Pulmonary artery endothelial cell (primary cell): ENCODE measurements at places on chromosomes 3 and 15. TPM values are rescaled to one million over a fixed set of nuclear protein-coding genes. Genes with fewer than 3 reads are reported as not detected.

Gene GALNT15
- total RNA-seq, result 18.8 and 97.1 TPM in 2 replicates

DNA sequence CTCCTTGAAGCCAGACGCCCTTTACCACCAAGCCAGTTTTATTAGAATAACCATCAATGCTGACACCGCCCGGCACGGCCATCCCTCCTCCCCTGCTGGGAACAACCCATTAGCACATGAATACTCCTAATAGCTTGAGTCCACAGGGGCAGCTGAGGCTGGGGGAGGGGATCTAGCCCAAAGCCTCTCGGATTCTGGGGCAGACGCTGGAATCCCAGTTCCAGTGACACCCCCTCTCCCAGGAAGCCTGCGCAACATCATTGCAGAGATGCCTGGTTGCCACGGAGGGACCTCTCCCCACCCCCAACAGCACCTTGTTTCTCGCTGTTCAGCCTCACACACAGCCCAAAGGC is 1.2 kb upstream of the LINGO1 start:
- DNase-seq, result no peak

GRCh38 chr3:108394016-108394415 is 97.7 kb downstream of the HHLA2 start:
- no peak for DNase-seq

DNA sequence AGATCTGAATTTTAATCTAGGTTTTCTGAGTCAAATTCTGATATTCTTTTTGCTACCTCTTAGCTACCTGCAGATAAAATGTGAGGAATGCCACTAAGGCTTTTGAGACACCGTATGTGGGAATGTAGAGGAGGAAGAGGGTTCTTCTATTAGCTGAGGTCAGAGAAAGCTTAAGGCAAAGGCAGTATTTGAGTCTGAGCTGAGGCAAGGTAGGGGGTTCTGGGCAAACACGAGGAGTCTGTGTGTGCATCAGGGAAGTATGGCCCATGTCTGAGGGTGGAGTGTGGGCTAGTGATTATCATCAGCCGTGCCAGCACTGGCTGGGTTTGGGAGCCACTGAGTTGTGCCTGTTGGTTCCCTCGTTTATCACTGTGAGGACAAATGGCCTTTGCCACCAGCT is 181.1 kb downstream of the SOX2 start:
- DNase-seq, result no peak

- DNase-seq, result no peak
Observed at GRCh38 chr3:179957264-179957845, 79.4 kb downstream of the PEX5L start.

Gene LRRC31
- not detected in 2 replicates for total RNA-seq

GRCh38 chr15:26242565-26243071 is 379.5 kb upstream of the ATP10A start:
- no peak for DNase-seq

DNA sequence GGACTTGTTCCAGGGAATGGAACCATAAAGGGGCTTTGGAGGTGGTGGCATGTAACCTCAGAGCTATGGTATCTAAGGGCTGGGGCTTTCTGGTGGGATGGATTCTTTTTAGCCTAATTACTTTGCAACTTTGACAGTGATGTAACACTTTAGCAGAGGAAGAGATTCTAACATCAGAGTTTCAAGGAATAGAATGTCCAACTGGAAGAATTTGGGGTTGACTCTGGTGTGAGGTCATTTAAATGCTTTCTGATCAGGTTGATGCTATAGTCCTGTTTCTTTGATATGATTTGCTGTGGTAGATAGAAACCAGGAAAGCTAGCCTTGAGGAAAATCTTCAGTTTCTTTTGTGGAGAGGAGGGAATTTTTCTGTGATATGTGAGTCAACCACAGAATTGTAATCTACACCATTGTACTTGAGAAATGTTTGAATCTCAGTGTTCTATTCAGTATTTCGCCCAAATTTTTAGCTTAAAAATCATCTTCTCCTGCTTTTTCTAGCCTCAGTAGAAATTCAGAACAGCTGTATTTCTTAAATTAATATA is 40.0 kb downstream of the ATP2C1 start:
- no peak for DNase-seq
